ENCODE measurements at places on chromosomes 7 and 10.
A peak's percentile ranks its signal among the peaks of the same experiment; 100 is the strongest.

GRCh38 chr10:68406111-68406814 lies 814 bp downstream of the RUFY2 start:
- DNase-seq = peak; percentile 68

- DNase-seq = no peak
Measured at GRCh38 chr7:98365863-98366561, 34.9 kb downstream of the BAIAP2L1 start.

DNA sequence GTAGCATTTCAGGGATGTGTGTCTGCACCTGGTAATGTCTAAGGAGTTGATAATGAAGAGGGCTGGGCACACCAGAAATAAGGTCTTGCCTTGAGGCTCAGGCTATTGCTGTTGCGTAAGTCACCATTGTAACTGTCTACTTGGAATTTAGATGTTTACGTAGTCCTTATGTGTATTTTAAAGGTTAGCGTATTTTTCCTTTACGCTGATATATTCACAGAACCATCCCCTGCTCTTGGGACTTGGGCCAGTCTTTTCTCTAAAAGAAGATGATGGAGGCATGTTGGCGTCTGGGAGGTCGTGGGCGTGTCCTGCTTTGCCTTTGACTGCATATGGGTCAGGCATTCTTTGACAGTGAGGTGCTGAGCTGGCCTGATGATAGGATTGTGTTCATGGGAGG lies 14.7 kb downstream of the WDR37 start:
- no peak for DNase-seq

- no peak for DNase-seq
Measured at GRCh38 chr10:129962031-129962871, 1.8 kb downstream of the EBF3 start.

DNA sequence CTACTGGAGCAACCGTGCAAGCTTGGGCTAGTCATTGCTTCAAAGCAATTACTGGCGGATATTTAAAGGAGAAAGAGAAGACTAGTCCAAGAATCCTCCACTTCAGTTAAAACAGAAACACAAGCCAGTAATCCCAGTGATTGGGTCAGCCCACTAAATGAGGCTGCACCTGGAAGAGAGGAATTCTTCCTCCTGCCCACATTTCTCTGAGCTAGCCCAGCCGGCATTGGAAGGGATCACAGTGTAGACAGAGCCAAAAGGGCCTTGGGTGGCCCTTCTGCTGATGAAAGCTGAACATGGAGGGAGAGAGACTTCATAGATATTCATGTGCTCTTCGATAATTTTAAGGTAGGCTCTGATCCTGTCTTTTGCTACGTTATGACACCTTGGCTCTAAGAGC lies 228.4 kb downstream of the KIAA1217 start:
- DNase-seq = no peak

GRCh38 chr7:150751702-150752101 lies 14.5 kb downstream of the GIMAP5 start:
- no peak for DNase-seq

GRCh38 chr10:23359692-23360380 lies 15.2 kb upstream of the C10orf67 start:
- no peak for DNase-seq

DNA sequence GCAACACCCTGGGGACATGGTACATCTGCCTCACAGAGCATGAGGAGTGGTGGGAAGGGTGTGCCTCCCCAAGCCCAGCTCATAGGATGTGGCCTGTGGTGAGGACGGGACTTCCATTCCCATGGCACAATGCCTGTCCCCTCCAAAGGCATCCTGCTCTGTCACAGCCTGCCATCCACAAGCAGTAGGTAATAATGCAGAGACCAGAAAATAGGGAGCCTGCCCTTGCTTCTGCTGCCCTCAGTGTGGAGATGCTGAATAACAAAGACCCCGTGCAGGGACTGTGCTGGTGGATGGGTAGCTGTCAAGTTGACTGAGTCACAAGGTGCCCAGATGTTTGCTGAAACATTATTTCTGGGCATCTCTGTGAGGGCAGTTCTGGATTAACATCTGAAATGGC lies 199.9 kb upstream of the GRB10 start:
- peak; percentile 44 for DNase-seq

- no peak for DNase-seq
Measured at GRCh38 chr7:33950047-33950714, 44.8 kb downstream of the BMPER start.

DNA sequence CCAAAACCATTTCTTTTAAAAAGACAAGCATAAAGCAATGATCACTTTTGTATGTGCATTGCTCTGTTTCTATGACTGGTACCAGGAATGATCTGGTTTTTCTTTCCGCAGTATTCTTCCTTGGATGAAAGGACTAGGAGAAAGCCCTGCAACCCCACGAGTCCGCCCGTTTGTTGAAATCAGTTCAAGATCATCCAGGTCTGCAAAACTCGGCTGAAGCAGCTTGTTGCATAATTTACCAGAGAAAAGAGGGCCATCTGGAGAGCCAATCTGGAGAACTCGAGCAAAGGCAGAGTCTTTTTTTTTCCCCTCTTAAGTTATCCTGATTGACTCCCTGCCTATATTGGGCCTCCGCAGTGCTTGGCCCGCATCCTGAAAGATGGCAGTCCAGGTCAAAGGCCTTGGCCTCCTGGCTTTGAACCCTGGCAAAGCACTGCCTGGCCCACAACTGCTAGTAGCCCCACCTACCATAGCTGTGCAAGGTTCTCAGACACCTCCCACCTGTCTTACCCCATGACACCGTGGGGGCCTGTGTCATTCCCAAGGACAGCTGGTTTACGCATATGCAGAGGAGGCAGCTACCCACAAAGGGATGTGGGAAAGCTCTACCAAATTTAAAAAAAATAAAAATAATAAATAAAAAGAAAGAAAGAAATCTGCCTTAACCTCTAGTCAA lies 572.2 kb downstream of the INHBA start:
- no peak for DNase-seq

GRCh38 chr7:152857272-152857671 lies 97.7 kb downstream of the ACTR3B start:
- DNase-seq = no peak

GRCh38 chr7:116800594-116800993 lies 61.8 kb upstream of the CAPZA2 start:
- no peak for DNase-seq

- DNase-seq = no peak
Measured at GRCh38 chr7:44193011-44193802, 4.0 kb upstream of the GCK start.

DNA sequence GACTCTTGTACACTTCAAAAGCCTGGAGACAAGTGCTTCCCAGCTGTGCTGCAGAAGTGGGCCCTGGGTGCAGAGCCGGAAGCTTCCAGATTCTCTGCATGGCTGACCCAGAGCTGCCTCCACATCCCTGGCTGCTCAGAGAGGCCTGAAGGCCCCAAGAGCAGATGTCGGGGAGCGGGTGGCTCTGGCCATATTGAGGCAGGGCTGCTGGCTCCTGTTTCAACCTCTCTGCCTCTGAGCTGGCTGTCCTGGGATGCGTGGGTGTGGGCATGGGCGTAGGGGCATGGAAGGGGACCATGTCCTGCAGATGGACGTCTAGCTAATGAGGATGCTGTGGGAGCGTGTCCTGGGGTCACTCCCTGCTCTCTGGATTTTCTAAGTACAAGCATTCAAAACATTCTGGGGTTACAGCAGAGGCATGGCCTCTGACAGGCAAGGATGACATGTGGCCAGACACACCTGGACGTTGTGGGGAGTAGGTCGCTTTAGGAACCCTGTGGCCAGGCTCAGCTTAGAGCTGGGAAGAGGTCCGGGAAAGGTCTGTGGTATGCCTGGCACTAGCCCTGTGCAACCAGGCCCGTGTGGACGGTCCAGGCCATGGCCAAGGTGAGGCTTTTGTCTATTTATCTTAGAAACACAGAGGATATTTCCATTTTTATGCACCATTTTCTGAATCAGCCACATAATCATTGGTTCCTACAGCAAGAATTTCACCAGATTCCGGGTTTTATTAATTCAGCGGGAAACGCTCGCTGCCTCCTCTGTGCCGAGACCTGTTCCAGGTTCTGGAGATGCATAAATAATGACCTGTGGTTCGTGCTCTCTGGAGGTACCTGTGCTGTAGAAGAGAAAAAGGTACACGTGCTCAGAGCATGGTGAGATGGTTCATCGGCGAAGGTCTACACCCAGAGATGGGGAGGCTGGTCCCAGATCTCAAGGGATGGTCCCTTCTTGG lies 361.1 kb downstream of the GLRX3 start:
- no peak for DNase-seq

GRCh38 chr7:97373736-97374135 lies 256.2 kb downstream of the SDHAF3 start:
- no peak for DNase-seq

DNA sequence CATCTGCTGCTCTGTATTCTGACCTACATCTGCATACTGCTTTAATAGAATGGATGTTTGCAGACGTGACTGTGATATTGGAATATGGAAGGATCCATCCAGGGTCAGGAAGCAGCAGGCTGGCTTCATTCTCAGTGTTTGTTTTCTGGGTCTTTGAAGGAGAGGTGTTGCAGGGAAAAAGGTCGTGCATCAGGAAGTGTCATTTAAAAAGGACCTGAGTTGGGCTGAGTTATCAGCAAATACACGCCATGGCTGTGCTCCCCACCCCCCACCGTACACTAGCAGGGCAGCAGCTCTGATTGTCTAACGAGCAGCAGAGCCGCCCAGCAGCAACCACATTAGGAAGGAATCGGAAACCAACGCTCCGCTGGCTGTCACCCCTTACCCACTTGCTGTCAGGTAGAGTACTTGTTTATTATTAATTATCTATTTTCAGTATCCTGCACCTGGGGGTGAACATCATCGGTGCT lies 63.1 kb upstream of the STEAP1B start:
- no peak for DNase-seq

GRCh38 chr10:104492329-104492940 lies 138.8 kb downstream of the CFAP58 start:
- no peak for DNase-seq

DNA sequence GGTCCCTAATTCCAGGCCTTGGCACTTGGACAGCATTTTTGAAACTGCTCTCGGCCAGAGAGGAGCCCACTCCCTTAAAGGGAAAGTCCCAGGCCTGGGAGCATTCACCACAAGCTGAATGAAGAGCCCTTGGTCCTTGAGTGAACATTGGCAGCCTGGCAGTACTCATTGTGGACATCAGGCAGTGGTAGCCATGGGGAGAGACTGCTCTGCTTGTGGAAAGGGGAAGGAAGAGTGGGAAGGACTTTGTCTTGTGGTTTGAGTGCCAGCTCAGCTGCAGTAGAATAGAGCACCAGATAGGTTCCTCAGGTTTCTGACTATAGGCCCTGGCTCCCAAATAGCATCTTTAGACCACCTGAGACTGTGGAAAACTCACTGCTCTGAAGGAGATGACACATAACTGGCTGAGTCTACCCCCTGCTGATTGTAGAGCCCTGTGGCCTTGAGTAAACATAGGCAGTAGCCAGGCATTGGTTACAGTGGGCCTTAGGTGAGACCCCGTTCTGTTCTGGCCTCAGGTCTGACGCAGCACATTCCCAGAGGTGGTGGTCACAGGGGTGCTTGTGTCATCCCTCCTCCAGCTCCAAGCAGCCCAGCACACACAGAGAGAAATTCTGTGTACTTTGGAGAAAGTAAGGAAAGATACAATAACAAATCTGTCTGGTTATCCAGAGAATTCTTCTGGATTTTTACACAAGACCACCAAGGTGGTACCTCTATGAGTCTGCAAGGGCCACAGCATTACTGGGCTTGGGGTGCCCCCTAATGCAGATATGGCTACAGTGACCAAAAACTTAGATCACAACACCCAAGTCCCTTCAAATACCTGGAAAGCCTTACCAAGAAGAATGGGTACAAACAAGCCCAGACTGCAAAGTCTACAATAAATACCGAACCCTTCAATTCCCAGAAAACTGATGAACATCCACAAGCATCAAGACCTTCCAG lies 153.8 kb downstream of the GNAI1 start:
- DNase-seq = peak; percentile 47

GRCh38 chr7:21538936-21539495 lies 3.8 kb upstream of the DNAH11 start:
- no peak for DNase-seq

DNA sequence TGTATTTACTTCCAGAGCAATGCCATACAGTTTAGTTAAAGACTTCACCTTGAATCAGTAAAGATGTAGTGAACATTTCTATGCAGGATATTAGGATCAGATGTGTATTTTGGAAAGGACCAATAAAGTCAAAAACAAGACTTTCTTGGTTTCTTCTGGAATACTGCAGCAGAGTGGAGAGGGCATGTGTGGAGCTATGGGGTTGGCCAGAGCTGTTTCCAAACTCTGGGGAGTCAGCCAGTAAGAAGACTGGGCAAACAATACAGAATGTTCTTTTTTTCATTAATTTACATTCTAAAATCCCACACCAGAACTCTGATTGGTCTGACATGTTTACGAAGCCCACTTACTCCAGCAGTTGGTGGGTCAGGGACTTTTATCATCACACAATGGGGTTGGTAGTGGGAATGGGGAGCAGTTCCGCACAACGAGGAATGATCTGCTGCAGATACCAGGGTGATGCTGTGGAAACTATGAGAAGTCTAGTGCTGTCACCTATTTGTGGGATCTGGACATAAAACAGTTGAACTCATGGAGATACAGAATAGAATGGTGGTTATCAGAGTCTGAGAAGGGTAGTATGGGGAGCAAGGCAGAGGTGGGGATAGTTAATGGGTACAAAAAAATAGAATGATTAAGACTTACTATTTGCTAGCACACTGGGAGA lies 267.7 kb downstream of the MALRD1 start:
- no peak for DNase-seq

DNA sequence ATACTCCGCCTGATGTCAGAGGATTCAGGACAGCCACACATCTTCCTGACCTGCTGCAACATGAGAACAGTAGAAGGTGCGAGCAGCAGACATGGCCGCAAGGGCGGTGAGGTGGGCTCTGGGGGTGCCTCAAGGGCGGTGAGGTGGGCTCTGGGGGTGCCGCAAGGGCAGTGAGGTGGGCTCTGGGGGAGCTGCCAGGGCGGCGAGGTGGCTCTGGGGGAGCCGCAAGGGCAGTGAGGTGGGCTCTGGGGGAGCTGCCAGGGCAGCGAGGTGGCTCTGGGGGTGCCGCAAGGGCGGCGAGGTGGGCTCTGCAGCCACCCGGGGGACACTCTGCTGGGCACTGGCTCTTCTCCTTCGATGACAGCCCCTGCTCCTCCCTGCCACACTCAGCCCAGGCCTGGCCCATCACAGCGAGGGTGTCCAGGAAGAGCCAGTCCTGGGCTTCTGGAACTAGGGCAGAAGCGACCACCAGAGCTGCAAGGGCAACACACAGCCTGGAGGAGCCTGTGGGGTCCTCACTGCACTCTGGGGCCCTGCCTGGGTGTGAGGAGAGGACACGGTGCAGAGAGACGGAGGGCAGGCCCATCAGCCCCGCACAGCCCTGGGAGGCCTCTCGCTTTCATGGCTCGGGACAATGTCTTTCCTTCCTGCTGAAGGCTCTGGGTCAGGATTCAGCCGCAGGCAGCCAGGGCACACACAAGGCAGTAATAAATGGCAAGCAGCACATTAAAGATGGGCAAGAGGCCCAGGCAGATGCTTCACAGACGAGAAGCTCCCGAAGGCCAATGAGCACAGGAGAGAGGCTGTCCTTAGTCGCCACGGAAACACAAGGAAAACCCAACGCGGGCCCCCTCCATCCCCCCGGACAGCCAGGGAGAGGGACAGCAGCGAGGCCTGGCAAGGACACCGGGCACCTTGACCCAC lies 42.5 kb downstream of the STK32C start:
- DNase-seq = no peak

GRCh38 chr10:83310688-83311087 lies 828.6 kb upstream of the GHITM start:
- DNase-seq = no peak

- no peak for DNase-seq
Measured at GRCh38 chr10:48531486-48531885, 73.4 kb downstream of the ARHGAP22 start.

GRCh38 chr7:82010416-82010815 lies 240.6 kb upstream of the HGF start:
- no peak for DNase-seq
